ENCODE measurements at places on chromosomes 16 and 17.

DNA sequence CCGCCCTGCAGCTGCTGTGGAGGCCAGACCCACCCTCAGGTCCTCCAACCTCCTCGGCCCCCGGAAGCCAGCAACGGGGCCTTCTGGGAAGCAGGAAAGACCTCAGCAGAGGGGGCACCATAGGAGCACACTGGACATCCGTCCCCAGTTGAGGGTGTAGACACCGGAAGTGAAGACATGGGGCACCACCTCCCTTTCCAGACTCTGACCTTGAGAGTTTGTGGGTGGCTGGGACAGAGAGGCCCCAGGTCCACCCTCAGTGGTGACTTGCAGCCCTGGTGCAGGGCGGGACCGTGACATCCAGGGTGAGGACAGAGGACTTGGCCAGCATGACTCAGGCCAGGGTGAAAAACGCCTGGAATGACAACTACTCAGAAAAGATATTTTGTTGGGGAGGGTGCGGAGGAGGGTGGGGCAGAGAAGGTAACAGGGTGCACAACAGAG lies 19.9 kb downstream of the CEP295NL start:
- no peak for DNase-seq

DNA sequence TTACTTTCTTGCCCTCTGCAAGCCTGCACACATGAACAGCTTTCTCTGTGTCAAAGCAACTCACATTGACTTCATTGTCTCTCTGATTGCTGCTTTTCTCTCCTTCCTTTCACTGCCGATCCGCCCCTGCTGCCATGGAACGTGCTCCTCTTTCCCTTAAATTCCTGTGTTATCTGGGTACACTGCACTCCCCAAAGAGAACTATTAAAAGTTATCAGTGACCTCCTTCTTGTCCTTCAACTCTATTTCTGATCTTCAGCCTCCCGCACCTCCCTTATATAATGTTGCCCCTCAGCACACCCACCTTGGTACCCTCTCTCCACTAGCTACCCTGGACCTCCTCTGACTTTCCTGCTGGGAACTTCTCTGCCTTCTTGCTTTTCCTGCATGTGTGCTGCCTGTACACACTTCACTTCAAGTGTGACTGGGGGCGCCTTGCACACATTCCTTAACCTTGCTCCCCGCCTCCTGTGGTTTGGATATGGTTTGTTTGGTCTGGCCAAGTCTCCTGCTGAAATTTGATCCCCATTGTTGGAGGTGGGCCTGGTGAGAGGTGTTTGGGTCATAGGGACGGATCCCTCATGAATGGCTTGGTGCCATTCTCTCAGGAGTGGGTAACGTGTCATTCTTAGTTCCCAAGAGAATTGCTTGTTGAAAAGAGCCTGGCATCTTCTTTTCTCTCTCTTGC lies 26.7 kb upstream of the PMP22 start:
- DNase-seq: peak; percentile 15

DNA sequence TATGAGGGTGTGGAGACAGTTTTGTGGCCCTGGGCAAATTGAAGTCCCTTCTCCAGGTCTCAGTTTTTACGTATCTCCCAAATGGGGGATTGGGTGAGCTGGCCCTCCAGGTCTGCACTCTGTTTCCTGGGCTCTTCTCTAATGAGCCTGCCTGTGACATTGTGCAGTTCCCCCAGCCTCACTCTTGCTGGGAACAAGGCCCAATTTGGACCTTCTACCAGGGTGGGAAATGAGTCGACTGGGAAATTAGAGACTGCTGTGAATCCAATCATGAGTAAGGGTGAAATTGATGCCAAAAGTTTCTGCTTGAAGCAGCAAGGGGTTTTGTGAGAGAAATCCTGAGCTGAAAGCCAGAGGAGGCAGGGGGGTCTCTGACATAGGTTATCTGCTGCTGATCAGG lies 71.5 kb upstream of the KSR1 start:
- DNase-seq: no peak

- no peak for DNase-seq
Observed at GRCh38 chr16:1526608-1527555, 6.6 kb upstream of the TMEM204 start.

- DNase-seq: no peak
Observed at GRCh38 chr16:54651440-54652195, 279.0 kb upstream of the IRX5 start.

DNA sequence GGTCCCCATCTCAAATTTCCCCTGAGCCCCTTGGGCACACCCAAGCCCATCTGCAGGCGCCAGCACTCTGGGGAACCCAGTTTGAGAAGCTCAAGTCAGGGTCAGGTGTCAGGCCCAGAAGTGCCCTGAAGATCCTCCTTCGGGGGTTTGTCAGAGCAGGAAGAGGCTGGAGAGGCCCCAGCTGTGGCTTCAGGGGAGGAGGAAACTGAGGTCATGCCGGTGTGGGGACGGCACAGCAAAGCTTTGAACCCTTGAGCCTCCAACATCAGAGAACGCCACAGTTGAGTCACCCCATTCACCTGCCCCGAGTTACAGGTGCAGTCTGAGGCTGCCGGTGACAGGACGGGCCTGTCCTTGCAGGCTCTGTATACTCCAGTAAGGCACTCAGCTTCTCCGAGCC lies 140.2 kb upstream of the CIBAR2 start:
- DNase-seq: no peak

DNA sequence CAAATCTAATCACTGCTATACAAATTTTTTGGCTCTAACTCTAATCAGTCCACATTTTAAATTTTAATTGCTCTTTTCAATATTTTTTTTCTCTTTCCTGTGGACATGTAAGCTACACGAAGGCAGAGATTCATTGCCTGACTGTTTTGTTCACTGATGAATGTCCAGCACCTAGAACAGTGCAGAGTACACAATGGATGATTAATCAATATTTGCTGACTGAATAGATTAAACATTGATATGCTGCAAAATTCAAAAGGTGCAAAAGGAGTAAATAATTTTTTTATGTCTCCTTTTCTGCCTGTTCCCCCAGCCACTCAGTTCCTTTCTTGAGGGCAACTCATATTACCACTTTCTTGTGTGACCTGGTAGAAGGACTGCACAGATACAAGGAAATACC lies 32.8 kb downstream of the SCNN1B start:
- no peak for DNase-seq

GRCh38 chr17:19768046-19768782 lies 20.1 kb upstream of the ALDH3A1 start:
- no peak for DNase-seq

DNA sequence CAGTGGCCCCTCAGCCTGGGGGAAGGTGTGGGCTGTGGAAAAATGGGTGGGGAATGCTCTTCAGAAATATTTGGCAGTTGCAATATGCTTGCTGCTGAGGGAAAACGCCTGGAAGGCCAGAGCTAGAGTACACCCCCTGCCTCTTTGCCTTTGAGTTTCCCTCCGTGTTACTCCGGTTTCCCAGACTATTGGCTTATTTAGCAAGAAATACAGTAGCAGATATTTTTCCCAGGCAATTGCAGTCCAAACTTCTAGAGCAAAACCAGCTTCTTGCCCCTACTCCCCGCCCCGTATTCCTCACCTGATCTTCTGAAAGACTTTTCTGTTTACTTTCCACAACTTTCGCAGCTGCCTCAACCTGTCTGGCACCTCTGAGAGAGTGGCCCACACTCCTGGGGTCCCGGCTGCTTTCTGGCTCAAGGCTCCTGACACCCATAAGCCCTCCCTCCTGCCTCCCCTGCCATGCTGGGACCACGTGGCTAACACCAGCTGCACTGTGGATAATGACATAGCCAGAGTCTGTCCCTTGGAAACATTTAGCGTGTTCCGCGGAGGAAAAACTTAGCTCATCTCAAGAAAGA lies 45.8 kb upstream of the HELZ start:
- DNase-seq: no peak

GRCh38 chr16:24075931-24076716 lies 180.0 kb upstream of the CACNG3 start:
- DNase-seq: peak; percentile 46

DNA sequence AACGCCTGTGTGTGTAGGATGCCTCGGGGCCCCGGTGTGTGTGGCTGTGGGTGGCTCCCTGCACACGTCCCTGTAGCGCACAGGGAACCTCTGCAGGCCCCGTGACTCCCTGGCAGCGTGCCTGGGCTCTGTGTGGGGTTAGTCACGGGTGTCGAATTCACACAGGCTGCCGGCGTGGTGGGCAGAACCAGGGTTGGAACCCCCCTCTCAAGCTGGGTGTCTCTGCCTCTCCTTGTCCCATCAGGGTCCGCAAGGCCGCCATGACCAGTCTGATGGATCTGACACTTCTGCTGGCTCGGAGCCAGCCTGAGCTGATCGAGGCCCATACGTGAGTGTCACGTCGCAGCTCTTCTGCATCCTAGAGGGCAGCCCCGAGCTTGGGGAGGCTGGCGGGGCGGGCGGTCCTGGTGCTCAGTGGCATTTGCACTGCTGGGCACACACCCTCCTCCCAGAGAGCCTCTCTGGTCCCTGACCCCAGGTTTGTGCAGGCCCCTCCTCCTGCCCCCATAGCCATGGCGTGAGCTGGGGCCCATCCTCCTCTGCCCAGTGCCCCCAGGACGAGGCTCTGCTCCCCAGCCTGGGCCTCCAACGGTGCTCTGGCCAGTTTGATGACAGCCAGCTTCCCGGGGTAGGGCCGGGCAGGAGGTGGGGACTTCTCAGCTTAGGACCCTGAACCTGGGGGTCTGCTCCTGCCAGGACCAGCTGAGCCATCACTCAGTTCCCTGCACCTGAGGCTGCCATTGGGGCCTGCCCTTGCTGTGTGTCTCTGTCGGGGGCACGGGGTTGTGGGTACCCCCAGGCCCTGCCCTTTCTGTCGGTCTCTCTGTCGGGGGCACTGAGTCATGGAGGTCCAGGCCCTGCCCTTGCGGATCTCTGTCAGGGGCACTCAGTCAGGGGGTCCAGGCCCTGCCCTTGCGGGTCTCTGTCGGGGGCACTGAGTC lies 88.1 kb upstream of the ZNF750 start:
- no peak for DNase-seq
